Activated naive CD8-positive, alpha-beta T cell treated with anti-CD3 and anti-CD28 coated beads, Interleukin-2, amount 50 U/mL, for 16 hours (primary cell): ENCODE measurements at places on chromosomes 11 and 22.

- no peak for DNase-seq
Observed at GRCh38 chr22:42752230-42752746, 31.6 kb upstream of the A4GALT start.

DNA sequence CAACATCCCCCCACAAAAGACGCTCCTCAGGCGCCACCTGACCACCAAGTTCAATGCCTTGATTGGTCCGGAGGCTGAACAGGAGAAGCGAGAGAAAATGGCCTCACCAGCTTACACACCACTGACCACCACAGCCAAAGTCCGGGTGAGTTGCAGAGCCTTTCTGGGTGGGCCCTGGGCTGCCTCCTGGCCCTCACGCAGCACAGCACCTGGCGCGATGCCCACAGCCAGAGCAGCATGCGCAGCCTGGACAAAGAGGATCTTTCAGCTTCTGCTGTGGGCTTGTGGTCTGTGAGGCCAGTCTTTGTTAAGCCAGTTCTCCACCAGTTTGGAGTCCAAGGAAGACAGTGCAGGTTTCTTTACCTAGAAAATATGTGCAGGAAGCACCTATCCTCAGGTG lies 21.6 kb downstream of the CYB5R2 start:
- no peak for DNase-seq

GRCh38 chr22:46612904-46613605 lies 7.1 kb upstream of the GRAMD4 start:
- DNase-seq, result no peak

GRCh38 chr11:20087118-20087521 lies 73.2 kb downstream of the DBX1 start:
- no peak for DNase-seq

GRCh38 chr11:113994077-113994954 lies 19.4 kb downstream of the HTR3A start:
- DNase-seq, result no peak

DNA sequence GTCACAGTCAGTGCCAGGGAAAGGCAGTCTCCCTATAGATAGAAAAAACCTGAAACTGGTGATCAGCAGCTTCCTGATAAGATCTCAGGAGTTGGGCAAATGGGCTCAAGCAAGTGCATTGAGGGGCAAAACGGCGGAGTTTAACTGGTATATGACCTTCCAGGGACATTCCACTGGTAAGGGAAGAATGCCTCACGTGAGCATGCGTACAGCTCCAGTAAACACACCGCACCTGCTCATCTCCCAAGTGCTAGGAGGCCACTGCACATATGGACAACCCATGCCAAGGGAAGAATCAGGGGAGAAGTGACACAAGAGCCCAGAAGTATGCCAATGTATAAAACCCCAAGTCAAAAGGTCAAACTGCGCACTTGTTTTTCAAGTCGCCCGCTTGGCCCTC lies 11.6 kb downstream of the HEPHL1 start:
- DNase-seq, result no peak

DNA sequence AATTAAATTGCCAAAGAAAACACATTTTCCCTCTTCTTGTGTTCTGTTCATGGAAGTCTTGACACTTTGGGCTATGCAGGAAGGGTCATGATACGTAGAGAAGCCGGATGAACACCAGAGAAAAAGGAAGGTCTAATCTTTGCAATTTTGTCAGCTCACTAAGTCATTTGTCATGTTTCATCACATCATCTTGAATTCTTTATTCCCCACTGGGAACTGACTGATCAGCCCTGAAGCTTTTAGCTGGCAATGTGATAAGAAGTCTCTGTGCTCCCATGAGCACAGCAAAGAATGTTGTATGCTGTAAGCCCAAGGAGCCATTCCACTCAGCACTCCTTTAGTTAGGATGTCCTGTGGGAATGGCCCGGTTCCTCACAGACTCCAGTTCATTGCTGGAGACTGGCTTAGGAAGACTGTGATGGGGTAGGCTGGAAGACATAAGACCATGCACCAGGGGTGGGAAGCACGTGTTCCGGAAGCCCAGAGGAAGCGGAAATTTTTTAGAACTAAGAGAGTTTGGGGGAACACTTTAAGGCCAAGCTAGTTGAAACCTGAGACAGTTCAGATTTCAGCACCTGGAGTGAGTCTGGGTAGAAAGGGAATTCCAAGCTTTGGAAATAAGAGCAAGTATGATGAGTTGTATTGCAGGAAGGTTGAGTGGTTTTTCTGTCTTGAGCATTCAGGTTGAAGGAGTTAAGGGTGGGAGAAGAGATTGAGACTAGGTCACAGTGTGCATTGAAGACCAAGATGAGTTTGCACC lies 306.7 kb upstream of the MTNR1B start:
- DNase-seq, result no peak

DNA sequence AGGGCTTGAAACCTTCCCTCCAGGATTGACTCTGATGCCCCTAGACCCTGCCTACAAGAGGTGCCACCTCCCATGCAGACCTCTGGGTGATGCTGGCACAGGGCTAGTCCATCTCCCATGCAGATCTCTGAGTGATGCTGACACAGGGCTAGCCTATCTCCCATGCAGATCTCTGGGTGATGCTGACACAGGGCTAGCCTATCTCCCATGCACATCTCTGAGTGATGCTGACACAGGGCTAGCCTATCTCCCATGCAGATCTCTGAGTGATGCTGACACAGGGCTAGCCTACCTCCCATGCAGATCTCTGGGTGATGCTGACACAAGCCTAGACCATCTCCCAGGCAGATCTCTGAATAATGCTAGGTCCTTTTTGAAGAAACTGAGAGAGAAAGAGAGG lies 321.7 kb downstream of the NTM start:
- DNase-seq, result no peak

DNA sequence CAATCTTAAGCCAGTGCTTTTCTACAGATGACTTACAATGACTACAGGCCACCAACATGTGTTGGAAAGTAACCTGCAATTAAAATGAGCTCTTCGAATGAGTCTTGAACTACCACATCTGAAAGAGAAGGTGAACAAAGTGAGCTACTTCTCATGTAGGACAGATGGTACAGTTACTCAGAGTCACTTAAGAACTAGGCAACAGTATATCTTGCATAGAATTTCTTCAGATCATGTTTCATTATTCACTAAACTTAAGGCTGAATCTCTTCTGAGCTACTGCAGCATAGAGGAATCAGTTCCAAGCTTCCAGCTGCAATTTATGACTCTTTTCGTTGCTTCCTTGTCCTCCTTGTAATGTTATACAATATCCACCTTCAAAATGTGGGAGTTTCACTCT lies 270.9 kb downstream of the TTC28 start:
- no peak for DNase-seq

DNA sequence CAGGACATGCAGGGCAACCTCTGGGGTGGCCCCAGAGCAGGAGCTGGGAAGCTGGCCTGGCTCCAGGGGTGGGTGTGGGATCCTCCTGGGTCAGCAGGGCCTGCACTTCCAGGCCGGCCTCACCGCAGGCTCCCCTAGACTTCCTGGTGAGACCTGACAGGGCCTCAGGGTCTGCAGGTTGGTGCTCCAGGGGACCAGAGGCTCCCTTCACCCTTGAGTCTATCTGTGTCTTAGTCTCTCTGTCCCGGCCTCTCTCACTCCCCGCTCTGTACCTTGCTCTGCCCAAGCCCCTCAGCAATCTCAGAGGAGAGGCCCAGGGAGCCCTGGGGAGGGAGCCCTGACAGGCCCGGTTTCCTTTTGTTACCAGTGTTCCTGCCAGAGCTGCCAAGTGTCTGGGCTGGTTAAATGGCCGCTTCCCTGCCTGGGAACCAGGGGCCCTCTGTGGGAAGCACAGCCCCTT lies 13.9 kb downstream of the CD82 start:
- no peak for DNase-seq

DNA sequence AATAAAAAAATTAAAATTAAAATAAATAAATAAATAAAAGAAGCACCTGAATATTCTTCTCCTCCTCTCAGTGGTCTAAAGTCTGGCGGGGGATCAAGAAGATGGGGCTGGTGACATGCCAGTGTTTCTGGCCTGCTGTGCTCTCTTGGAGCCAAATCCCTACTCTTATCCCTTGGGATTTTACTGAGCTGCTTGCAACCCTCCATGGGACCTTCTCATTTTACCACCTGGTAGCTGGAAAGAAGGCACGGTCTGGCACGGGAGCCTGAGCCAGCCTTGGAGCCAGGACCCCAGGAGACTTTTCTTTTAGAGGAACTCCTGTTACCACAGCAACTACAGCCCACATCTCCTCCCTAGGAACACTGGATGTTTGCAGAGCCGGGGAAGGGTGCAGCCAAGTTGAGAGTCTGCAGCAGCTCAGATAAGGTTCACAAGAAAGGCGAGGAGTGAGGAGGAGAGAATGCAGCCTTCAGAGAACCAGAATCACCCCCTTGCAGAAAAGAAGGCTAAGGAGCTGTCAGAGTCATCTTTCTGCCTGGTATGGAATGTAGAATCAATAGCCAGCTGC lies 21.4 kb downstream of the CD6 start:
- DNase-seq, result no peak

GRCh38 chr11:75350743-75351540 lies 519 bp downstream of the ARRB1 start:
- DNase-seq, result no peak

DNA sequence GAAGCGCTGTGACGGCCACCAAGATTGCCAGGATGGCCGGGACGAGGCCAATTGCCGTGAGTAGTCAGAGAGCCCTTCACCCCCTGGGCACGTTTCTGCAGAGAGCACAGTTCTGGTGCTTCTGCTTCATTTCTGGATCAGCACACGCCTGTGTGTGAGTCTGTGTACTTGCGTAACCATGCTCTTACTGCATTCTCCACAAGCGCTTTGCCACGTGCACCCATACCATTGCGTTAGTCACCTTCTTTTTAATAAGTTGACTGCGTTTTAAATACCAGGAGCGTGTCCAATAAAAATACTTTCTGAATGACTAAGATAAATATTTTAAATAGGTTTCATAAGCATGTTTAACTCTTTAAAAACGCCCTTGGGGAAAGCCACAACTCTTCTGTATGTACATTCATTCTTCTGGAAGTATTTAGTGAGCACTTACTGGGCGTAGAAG lies 143.0 kb upstream of the SORL1-AS1 start:
- no peak for DNase-seq

GRCh38 chr11:124875401-124875800 lies 10.2 kb downstream of the ROBO3 start:
- no peak for DNase-seq

- no peak for DNase-seq
Observed at GRCh38 chr22:24424001-24424900, 3.1 kb upstream of the ADORA2A start.

DNA sequence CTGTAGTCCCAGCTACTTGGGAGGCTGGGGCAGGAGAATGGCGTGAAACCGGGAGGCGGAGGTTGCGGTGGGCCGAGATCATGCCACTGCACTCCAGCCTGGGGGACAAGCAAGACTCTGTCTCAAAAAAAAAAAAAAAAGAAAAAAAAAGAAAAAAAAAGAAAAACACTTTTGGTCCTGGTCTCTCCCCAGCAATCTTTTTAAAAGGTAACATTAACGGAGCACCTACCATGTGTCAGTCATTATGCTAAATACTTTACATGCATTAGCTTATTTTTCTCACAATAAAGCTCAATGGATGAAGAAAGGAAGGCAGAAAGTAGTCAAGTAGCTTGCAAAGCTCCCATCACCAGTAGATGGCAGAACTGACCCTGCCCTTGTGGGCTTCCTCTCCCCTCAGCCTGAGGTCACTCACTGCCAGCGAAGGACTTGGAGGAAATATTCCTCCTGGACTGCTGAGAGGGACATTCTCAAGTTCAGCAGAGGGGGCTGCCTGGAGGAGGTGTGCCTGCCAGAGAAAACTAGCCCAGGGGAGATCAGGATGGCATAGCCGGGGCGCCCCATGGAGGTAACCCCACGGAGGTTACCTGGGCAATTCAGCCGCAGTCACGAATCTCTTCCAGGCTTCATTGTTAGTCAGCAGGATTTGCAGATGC lies 15.5 kb downstream of the APOL3 start:
- no peak for DNase-seq

GRCh38 chr22:37230673-37231405 lies 13.2 kb downstream of the RAC2 start:
- peak; percentile 58 for DNase-seq

- DNase-seq, result no peak
Observed at GRCh38 chr11:113240389-113240788, 74.0 kb upstream of the TTC12 start.

GRCh38 chr11:47332791-47333525 lies 19.5 kb downstream of the MYBPC3 start:
- no peak for DNase-seq

- no peak for DNase-seq
Observed at GRCh38 chr11:72591785-72592502, 82.3 kb downstream of the PDE2A start.
